ENCODE measurements at places on chromosomes 13 and 19.

DNA sequence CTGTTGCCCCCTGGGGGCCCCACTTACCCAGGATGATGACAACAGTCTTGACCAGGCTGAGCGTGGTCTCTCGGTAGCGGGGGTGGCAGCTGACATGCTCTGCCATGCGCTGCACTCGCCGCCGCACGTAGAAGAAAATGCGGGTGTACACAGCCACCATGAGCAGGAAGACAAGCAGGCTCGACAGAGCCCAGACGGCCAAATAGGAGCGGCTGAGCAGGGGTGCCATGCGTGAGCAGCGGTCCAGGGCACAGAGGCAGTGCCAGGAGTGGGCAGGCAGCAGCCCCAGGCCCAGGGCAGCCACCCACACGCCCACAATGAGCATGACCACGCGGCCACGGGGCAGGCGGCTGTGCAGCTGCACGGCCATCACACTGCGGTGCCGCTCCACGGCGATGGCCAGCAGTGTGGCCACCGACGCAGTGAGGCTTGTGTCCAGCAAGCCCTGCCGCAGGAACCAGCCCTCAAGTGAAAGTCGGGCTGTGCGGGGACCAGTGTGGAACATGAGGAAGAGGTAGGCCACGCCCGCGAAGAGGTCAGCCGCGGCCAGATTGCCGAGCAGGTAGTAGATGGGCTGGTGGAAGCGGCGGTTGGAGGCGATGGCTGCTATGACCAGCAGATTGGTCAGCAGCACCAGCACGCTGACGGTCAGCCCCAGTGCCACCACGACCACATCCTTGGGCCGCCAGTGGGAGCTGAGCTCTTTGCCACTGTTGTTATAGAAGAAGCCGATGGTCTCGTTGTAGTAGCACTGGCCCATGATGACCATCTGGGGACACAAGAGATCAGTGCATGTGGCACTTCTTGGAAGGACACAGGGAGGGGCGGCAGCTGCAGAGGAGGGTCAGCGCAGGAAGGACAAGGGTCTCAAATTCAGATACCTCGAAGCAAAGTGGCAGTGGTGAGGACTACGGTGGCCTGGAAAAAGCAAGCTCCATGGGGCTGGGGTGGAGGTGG lies 1.2 kb downstream of the LPAR2 start:
- no peak for DNase-seq

DNA sequence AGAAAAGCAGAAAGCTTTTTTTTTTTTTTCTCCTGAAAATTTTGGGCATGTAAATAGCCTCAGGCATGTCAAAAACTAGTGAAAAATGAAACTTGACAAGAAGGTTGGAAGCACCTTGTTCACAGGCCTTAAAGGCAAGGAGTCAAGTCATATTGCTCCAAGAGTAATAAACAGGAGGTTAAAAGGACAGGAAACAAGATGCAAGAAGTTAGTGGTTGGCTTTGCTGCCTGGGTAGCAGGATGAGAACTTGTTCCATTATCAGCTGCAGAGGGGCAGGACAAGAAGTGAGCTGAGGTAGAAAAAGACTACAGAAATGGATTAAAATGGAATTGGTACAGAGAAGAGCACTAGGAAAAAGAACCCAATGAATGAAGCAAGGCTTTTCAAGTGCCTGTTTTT lies 242.6 kb downstream of the DCT start:
- no peak for DNase-seq

- no peak for DNase-seq
Observed at GRCh38 chr19:48444129-48444935, 1.5 kb upstream of the GRWD1 start.

- no peak for DNase-seq
Observed at GRCh38 chr13:33865945-33866344, 48.0 kb downstream of the RFC3 start.

- peak; percentile 2 for DNase-seq
Observed at GRCh38 chr19:54325194-54325621, 12.2 kb upstream of the LILRA5 start.

DNA sequence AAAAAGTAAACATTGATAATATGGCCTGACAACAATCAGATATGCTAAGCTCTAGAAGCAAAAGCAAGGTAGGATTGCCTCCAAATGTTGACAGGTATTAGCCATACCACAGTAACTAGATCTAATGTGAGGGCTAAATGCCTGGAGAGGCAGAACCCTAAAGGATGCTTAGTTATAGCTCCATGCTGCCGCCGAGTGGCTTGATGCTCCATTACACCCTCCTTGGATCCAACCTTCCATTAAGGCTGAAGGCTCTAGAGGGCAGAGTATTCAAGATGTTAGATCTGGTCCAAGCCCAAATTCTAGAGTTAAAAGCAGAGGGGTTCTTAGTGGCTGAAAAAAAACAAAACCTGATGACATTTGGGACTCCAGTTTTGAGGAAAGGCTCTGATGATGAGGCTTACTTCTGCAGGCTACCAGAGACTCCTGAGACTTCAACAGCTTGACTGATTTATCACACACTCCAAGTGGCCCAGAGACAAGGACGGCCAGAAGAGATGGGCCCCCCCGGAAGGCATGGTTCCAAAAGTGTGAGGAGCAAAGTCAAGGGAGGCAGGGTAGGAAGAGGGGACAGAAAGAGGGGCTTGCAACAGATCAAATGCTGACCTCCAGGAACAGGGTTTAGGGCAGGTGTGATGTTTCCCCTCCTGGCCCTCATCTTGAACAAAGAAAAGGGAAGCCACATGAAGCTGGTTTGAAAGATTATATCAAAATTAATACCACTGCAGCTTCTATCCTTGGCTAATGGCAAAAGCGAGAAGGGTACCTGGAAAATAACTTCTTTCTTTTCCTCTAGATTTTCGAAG lies 21.9 kb upstream of the CPB2 start:
- peak; percentile 25 for DNase-seq

- DNase-seq: peak; percentile 46
Observed at GRCh38 chr19:12090807-12091206, 26.3 kb downstream of the ZNF844 start.

DNA sequence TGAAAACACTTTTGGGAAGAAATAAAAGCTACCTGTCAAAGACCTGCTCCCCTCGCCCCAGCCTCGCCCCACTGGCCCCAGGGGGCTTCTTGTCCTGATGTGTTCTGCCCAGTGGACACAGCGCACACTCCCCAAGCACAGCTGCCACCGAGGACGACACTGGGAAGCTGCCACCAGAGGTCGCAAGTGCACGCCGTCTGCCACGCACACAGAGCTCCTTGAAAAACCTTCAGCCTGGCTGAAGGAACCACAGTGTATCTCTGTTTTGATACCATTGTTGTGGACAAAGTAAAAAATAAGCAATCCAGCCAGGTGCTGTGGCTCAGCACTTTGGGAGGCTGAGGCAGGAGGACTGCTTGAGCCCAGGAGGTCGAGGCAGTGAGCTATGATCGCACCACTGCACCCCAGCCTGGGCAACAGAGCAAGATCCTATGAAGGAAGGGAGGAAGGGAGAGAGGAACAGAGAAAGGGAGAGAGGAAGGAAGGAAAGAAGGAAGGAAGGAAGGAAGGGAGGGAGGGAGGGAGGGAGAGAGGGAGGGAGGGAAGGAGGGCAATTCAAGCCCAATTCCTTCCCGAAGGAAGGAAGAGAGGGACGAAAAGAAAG lies 57.3 kb downstream of the CEBPG start:
- peak; percentile 60 for DNase-seq

DNA sequence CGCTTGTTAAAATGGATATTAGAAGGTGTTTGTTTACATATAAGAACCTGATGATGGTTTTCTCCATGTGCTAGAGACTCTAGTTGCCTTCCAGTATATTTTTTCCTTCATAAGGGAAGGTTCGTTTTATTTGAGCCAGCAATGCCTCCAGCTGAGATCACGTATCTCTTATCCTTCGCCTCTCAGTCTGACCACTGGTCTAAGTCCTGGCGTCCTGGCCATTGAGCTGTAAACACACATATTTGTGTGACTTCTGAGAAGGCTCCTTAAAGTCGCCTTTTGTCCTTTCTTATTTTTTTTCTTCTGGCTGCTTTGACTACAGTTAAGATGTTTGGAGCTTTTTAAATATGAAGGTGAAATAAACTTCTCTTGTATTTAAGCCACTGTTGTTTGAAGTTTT lies 23.7 kb upstream of the GPR183 start:
- no peak for DNase-seq

DNA sequence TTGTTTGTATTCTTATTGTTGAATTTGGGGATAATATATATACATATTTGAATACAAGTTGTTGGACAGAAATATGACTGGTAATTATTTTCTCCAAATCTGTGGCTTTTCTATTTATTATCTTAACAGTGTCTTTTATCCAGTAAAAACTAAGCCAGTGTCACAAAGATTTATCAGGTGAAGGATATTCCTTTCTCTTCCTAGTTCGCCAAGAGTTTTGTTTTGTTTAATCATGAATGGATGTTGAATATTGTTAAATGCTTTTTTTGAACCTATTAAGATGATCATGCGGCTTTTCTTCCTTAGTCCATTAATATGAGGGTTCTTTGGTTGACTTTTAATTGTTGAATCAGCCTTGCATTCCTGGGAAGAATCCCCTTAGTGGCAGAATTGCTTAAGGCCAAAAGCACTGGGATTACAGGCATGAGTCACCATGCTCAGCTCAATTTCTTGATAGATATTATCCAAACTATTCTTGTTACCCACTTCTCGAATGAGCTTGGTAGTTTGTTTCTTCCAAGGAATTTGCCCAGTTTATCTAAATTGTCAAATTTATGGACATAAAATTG lies 53.3 kb downstream of the TEX26 start:
- no peak for DNase-seq

DNA sequence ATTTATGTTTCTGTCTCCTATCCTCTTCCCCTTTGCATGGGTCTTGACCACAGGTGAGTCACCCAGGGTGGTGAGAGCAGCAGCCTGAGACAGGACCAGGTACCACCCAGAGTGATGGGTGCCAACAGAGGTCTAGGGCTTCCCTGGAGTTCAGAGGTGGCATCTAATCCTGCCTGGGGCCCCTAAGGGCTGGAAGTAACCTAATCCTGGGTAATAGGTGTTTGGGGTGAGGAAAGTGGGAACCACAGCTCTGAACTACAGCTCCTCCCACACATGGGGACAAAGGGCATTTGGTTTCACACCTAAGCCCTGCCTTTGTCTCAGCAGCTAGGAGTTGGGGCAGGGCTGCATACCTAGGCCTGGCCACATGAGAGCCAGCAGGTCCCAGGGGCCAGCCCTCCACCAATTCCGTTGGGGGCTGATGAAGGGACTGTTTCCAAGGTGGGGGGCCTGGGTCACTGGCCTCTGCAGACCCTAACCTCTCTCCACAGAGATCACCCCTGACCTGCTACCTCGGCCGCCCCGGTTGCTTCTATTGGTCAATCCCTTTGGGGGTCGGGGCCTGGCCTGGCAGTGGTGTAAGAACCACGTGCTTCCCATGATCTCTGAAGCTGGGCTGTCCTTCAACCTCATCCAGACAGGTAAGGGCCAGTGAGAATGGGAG lies 8.0 kb downstream of the SPHK2 start:
- no peak for DNase-seq

- no peak for DNase-seq
Observed at GRCh38 chr19:5899728-5900526, 3.7 kb downstream of the NDUFA11 start.

GRCh38 chr13:72656357-72656756 lies 71.1 kb downstream of the MZT1 start:
- DNase-seq: no peak

DNA sequence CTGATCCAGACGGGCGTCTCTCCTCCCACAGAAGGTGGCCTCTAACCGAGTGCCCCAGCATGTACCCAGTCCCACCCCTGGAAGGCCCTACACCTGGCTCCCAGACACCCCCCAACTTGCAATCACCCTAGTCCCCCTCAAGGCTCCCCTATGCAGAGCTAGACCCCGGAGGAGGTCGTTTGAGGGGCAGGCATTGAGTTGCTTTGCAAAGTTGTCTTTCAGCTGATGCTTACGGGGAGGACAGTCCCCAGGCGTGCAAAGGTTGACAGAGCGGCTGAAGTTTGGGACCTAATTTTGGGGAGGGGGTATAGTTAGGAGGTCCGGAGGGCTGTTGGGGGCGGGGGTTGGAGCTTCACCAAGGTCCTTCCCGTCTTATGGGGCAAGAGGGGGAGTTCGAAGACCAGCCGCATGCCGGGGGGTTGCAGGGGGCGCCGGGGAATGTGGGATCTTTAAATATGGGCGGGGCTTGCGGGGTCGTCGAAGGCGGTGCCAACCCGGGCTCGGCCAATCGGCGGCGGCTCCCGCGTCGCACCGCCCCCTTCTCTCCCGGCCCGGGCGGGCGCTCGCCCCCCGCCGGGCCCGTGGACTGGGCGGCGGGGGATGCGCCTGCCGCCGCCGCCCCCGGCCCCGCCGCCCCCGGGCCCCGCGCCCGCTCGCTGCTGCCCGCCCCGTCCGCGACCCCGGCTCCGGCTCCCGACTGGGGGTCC lies at the start of gene KCNN1:
KCNN1 (plus strand) TSS at position 558 of the 707 bp plus-strand sequence. CDS start 6,782 bp downstream, outside the sequence.
- no peak for DNase-seq

All from NCI-H1105 (cell line).